ENCODE measurements at places on chromosomes 5 and 9.

- H3K36me3 ChIP-seq, result no peaks in the 10 kb centered on the region
- no peak for DNase-seq
- no peak overlapping the region for H3K4me3 ChIP-seq
- H3K4me1 ChIP-seq, result no peaks in the 10 kb centered on the region
These were observed 93.6 kb upstream of the PITX1 start for GRCh38 chr5:135127439-135128240.

- H3K27me3 ChIP-seq, result peaks cover 6% of the 10 kb centered on the region
- H3K36me3 ChIP-seq, result no peaks in the 10 kb centered on the region
- no peak overlapping the region for H3K27ac ChIP-seq
- H3K4me3 ChIP-seq, result no peak overlapping the region
These were observed 26.1 kb upstream of the MACIR start for GRCh38 chr5:103232393-103232999.

- DNase-seq, result no peak
- H3K36me3 ChIP-seq, result no peaks in the 10 kb centered on the region
- no peak overlapping the region for H3K4me3 ChIP-seq
- no peaks in the 10 kb centered on the region for H3K4me1 ChIP-seq
- no peaks in the 10 kb centered on the region for H3K27me3 ChIP-seq
These were observed 158.0 kb downstream of the SEMA5A start for GRCh38 chr5:9387879-9388278.

DNA sequence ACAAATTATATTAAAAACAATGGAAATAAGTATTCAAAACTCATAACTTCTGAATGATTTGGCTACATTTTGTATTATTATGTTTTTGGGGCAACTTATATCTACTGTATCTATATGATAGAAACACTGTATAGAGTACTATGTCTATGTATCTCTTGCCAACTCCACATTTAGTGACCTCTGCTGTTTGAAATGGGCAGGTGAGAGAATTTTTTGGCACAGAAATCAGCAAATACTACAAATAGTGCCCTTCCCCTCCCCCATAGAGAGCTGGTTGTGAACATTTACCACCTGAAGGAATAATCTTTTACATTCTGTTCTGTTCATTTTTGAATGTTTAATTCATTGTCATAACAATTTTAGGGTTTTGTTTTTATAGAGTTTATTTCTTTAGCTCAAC lies 545.3 kb downstream of the PDE4D start:
- H3K27me3 ChIP-seq, result no peaks in the 10 kb centered on the region
- no peak overlapping the region for H3K4me3 ChIP-seq
- H3K4me1 ChIP-seq, result no peaks in the 10 kb centered on the region
- no peak for DNase-seq
- H3K27ac ChIP-seq, result no peak overlapping the region
- H3K36me3 ChIP-seq, result no peaks in the 10 kb centered on the region

GRCh38 chr5:139705655-139706587 lies 57.8 kb downstream of the CXXC5 start:
- peaks cover 8% of the 10 kb centered on the region for H3K27me3 ChIP-seq
- H3K36me3 ChIP-seq, result no peaks in the 10 kb centered on the region
- peaks cover 47% of the 10 kb centered on the region for H3K4me1 ChIP-seq
- no peak overlapping the region for H3K4me3 ChIP-seq
- H3K27ac ChIP-seq, result no peak overlapping the region

DNA sequence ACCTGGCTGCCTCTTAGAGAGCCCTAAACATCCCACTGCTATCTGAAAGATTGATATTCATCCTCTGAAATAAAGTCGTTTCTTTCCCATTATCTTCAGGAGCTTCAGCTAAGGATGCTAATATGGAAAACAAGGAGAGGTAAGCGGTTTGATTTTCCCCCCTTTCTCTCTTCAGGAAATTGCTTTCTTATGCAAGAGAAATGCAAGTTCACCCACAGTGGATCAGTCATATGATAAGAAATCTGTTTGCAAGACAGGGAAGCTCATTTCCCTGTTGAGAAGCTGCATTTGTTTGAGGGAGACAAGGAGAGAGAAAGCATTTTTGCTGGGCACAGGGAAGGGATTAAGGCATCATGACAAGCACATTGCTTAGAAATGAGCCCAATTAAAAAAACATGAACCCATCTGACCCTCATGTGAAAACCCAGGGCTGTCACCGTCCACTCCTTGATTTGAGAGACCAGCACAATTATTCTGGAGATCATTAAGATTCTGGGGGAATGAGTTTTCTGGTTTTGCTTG lies 53.7 kb upstream of the BOD1 start:
- no peak overlapping the region for H3K4me3 ChIP-seq
- no peak overlapping the region for H3K27ac ChIP-seq
- no peak for DNase-seq

DNA sequence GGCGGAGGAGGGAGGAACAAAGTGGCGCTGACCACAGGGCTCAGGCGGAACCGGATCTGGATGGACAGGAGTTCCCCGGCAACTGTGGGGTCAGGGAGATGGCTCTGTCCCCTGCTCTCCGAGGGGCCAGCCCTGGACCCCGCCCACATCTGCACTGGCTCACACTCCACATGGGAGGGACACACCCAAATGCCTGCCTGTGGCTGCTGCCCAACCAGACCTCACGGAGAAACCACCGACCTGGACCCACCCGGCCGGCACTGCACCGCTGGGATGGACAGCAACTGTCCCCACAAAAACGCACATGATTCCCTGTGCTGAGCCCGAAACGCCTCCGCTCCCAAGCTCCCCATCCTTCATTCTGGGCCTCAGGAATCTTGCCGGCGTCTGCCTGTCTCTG lies 4.8 kb downstream of the CCDC187 start:
- H3K27ac ChIP-seq, result no peak overlapping the region
- no peak overlapping the region for H3K4me3 ChIP-seq
- H3K36me3 ChIP-seq, result no peaks in the 10 kb centered on the region
- DNase-seq, result no peak

DNA sequence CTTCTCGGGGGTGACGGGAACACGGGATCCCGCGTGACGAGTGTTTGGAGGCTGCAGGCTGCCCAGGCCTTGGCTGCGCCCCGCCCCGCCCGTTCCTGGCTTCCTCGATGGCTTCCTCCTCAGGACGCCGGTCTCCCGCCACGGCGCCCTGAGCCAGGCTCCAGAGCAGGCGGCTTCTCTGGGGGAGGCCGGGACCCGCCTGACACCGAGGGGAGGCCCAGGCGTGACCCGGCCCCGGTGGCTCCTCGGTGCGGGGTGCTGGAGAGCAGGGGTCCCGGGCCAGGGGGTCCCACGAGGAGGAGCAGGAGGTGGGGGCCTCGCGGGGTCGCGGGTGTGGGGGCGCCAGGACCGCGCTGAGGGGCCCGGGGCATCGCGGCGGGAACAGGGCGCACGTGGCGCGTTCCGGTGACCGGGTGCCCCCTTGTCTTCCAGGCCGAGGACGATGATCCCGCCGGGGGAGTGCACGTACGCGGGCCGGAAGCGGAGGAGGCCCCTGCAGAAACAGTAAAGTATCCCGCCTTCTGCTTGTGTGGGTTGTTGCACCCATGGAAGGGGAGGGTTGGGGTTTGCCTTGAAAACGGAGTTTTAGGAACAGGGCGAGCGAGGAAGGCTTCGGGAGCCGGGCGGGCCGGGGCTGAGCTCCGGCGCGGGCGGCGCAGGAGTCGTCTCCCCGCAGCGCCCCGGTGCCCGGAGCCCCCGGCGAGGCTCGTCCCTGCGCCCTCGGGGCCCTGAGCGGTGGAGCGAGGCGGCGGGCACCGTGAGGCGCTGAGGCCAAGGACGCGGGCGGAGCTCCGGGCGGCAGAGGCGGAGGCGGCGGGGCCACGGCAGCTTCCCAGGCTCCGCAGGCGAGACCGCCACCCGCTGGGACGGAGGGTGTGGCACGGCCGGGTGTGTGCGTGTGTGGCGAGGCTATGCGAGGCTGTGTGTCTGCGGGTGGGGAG lies 22.2 kb downstream of the AHRR start:
- peak overlapping the region; percentile 61 for H3K4me3 ChIP-seq
- DNase-seq, result no peak
- no peak overlapping the region for H3K27ac ChIP-seq
- H3K27me3 ChIP-seq, result peaks cover 50% of the 10 kb centered on the region
- no peaks in the 10 kb centered on the region for H3K36me3 ChIP-seq
- H3K4me1 ChIP-seq, result peaks cover 6% of the 10 kb centered on the region

- H3K4me1 ChIP-seq, result no peaks in the 10 kb centered on the region
- H3K27me3 ChIP-seq, result no peaks in the 10 kb centered on the region
- H3K36me3 ChIP-seq, result peaks cover 61% of the 10 kb centered on the region
- H3K27ac ChIP-seq, result no peak overlapping the region
- no peak for DNase-seq
- H3K4me3 ChIP-seq, result no peak overlapping the region
These were observed 16.0 kb downstream of the SLC36A1 start for GRCh38 chr5:151463137-151464029.

DNA sequence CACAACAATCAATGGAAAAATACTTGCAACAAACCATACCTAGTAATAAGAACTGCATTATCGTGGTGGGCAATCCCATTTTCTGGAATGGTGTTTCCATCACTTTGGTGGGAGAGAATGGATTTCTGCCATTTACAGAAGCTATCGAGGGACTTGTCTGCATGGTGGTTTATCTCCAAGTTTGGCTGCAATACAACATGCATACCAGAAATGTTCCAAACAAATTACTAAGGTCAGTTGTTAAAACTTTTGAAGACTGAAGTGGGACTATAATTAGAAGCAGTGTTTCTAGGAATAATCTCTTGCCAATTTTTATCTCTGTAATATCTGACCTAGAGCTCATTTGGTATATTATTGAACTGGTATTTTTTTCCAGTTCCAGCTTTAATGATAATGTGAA lies 30.3 kb downstream of the ADAMTS6 start:
- H3K27me3 ChIP-seq, result no peaks in the 10 kb centered on the region
- H3K36me3 ChIP-seq, result peaks cover 10% of the 10 kb centered on the region
- H3K4me1 ChIP-seq, result no peaks in the 10 kb centered on the region
- no peak for DNase-seq
- no peak overlapping the region for H3K4me3 ChIP-seq
- no peak overlapping the region for H3K27ac ChIP-seq

DNA sequence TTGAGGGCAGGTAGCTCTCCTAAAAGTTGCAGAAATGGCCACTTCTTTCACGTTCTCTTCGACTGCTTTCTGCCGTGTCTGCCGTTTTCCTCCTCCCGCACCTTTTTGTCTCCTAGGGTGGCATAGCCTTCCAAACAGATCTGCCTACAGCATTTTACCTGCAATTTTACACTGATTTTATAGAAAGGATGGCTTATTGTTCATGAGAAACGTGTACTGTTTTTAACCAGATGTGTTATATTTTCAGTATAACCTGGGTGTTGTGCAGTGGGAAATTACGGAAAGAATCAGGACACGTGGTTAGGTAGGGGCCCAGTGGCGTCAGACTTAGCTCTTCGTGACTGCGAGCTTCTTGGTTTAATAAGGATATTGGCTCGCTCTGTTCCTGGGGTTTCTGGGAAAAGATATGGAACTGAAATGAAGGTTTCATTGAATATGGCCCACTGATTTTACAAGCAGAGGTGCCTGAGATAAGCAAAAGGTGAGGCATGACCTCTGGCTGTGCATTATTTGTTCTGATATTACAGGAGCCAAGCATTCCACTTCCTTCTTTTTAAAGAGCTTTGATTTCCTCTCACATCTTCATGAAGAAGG lies 43.7 kb upstream of the PRSS3 start:
- no peak overlapping the region for H3K27ac ChIP-seq
- H3K4me1 ChIP-seq, result peaks cover 12% of the 10 kb centered on the region
- peaks cover 58% of the 10 kb centered on the region for H3K27me3 ChIP-seq
- no peak for DNase-seq

DNA sequence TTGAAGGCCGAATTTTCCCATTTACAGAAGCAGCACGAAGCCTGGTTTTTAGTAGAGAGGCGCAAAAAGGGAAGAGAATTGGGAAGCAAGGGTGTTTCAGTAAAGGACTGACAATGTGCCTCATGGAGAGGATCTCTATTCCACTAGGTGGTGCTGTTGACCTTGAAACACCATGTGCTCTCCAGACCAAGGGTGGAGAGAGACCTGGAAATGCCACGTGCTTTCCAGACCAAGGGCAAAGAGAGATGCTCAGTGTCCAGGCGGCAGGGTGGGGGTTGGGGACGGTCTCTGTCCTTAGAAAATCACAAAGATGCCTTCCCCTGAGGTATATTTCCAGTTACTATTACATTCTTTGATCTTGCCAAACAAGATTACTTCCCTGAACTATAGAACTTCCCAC lies 425.3 kb downstream of the CSNK1G3 start:
- no peak overlapping the region for H3K27ac ChIP-seq
- H3K27me3 ChIP-seq, result no peaks in the 10 kb centered on the region
- DNase-seq, result peak; percentile 24
- no peak overlapping the region for H3K4me3 ChIP-seq
- peaks cover 5% of the 10 kb centered on the region for H3K4me1 ChIP-seq

GRCh38 chr9:16545639-16546038 lies 324.8 kb downstream of the BNC2 start:
- H3K36me3 ChIP-seq, result no peaks in the 10 kb centered on the region
- H3K27me3 ChIP-seq, result no peaks in the 10 kb centered on the region
- no peaks in the 10 kb centered on the region for H3K4me1 ChIP-seq
- H3K4me3 ChIP-seq, result no peak overlapping the region

DNA sequence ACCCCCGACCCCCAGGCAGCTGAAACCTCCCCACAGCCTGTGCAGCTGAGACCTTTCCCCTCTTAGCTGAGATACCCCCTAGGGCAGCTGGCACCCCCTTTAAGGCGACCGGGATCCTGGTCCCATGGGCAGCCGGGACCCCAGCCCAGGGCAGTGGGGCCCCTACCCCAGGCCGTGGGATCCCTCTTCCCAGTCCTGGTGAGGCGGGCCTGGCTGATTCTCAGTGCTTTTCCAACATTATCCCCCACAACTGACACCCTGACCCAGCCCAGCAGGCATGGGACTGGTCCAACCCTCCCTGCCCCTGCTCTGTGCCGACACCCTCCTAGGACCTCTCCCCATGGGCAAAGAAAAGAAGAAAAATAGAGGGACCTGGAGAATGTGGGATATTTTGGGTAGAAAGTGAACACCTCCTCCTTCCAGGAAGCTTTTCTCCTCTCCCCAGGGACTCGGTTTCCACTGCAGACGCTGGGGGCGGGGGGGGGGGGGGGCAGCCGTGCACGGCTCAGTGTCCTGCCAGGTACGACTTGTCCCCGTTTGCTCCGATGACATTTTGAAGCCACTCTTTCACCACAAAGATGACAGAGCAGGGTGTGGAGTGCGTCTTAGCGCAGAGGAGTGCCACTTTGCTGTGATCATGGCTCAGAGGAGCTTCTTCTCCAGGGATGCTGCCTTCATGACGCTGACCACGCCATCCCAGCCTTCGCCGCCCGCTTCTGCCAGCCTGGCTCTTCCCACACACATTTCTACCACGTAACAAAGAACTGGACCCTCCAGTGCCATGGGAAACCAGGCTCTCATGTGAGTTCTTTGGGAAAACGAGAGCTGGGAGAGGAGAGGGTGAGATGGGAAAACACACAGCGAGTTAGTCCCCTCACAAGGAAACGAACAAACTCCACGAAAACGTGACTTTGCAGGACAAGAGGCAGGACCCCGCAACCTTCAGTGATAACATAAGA lies 47.5 kb downstream of the MRPL36 start:
- no peaks in the 10 kb centered on the region for H3K36me3 ChIP-seq
- no peak overlapping the region for H3K4me3 ChIP-seq
- no peak for DNase-seq
- peaks cover 3% of the 10 kb centered on the region for H3K27me3 ChIP-seq
- no peak overlapping the region for H3K27ac ChIP-seq
- H3K4me1 ChIP-seq, result no peaks in the 10 kb centered on the region

All from activated B cell treated with CpG ODN at 0.5 μM for 24 hours (primary cell).